Tibial artery (tissue), 4 donors: ENCODE measurements at places on chromosomes 4 and X.

DNA sequence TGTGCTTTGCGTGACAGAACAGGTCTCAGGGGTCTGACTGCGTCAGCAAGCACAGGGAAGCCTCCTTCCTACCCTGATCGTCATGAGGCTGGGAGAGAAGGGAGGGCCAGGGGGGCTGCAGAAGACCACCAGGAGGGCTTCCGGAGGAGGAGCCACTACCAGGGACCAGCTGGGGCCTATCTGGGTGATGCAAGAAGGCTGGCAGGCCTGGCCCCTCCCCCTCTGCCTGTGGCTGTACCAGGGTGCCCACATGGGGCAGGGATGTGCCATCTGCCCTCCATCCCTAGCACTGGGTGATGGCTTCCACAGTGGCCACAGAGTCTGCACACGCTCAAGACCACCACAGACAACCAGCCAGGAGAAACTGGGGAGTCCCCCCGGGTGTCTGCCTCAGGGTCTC lies 116.4 kb upstream of the NKX1-1 start:
- DNase-seq: no peak

- DNase-seq: no peak
These were observed 24.6 kb downstream of the PPP3CA start for GRCh38 chr4:101322743-101323142.

- no peak for DNase-seq
These were observed 71.1 kb downstream of the MAP9 start for GRCh38 chr4:155305619-155306018.

- no peak for DNase-seq
These were observed 6.7 kb downstream of the SPATA4 start for GRCh38 chr4:176188654-176189053.

- no peak for DNase-seq
These were observed 214.4 kb upstream of the PPP1R2C start for GRCh38 chrX:42992199-42992943.

DNA sequence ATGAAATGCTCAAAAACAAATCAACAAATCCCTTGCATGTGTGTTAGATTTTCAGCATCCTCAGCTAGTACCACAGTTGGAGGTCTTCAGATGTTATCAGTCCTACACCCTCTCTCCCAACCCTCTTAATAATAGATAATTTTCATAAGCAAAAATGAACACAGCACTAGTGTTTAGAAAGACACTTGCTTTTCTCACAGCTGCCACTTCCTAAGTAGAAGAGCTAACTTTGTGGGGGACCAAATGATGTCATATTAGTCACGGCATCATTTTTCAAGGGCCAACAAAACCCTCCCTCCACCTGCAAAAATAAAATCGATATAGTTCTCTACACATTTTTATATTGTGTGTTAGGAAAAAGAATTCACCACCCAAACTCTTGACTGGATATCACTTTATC lies 163.5 kb upstream of the GYPA start:
- DNase-seq: no peak

GRCh38 chrX:39247536-39247935 lies 446.3 kb downstream of the MID1IP1 start:
- no peak for DNase-seq

GRCh38 chrX:79182071-79182470 lies 37.6 kb downstream of the GPR174 start:
- no peak for DNase-seq

DNA sequence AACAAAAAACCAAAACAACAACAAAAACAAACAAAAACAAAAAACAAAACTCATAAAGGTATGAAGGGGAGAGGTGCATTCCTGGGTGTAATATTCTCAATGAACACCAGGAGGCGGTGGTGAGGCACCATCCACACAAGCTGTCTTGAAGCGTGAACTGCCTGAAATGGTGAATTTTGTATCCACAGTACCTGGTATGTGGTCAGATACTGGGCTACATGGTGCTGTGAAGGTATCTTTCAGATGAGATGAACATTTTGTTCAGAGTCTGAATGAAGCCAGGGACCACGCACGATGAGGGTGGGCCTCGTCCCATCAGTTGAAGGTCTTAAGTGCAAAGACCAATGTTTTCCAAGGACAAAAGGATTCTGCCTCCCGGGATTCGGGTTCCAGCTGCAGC lies 58.5 kb downstream of the ASMT start:
- DNase-seq: no peak

GRCh38 chr4:100108869-100109268 lies 81.4 kb downstream of the DDIT4L start:
- no peak for DNase-seq

DNA sequence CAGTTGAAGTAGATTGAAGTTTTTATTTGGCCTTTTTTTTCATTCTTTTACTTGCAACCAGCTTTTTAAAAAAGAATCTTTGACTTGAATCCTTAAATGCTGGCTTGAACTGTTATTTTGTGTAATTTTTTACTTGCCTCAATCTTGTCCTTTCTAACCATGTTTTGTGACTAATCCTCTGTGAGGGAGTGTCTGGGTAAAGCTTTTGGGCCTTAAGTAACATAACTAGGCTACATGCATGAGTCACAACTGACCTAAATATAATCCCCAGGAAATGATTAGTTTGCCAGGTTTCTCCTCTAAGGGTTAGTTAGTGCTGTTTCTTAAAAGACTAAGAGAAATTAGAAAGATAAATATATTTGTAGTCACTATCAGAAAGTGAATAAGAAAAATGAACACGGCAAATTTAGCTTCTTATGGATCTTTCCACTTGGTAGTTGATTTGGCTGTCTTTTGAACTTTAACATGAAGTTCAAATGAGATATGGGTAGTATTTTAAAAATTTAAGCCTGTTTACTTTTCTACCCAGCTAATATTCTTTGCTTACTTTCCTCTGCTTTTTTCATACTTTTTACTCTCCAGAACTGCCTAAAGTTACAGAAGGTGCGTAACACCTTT lies 13.0 kb downstream of the EXOC1 start:
- no peak for DNase-seq

DNA sequence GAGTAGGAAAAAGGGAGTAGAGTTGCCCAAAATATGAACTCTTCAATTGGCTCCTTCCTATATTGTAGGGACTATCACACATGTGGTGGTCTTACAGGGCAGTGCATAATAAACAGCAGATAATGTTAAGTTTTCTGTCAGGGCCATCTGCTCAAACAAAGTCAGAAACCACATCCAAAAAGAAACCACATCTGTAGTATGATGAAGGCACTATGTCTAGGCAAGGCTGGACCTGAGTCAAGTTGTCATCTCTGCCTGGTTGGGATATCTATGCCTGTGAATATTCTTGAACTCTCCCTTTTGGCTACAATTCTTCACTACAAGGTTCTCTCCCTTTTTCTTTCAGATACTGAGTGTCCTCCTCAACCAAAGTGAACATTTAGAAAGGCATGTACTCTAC lies 109.4 kb upstream of the C1GALT1C1 start:
- DNase-seq: no peak

DNA sequence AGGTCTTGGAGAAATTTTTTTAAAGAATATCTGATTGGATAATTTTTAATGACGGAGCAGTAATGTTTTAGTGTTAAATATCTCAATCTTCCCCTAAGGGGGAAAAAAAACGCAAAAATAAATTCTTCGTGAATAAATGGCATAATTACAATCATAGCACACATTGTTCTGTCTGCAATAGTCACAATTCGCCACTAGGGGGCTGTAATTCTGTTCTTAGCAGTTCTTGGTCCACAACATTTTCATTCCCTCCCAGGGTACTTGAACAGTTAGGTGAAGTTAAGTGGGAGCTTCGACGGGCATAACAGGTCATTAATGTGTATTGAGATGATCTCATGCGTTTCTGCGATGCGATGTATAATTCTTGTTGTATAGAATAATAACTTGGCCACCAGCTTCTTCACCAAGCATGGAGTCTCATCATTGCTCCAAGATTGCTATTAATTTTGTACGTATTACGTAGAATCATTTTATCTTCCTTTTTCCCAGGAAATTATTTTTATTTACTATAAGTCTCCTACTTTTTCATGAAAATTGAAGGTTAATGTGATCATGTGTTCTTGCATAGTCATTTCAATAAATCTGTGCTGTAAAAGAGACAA lies 27.2 kb downstream of the HTR2C start:
- DNase-seq: peak; percentile 22

DNA sequence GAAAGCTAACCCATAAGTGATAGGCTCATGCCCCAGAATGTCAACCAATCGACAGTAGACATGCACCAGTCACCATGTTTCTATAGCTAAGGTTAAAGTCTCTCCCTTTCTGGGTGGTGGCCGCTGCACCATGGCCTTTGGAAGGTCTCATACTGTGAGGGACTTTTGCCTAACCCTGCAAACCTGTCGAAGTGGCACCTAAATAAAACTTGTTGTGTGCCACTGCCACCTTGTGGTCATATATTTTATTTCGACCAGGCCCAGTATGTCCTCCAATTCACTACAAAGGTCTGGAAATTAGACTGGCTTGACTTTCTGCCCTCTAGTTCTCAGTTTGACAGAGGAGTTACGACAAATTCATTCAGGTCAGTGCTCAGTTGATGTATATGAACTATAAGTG lies 163.1 kb downstream of the SMARCA1 start:
- DNase-seq: peak; percentile 19

DNA sequence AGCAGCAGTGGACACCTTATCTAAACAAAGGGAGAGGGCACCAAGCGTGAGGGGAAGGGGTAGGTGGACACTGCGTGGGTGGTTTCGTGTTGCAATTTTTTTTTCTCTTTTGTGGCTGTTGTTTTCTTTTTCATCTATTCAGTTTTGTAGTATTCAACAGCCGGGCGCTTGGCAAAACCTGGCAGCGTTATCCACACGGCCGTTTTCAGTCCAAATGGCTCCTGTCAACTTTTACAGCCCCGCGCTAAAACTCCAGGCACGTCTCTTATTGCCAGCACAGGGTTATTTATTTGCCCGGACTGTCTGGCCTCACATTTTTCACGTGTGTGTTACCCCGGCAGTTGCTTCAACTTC lies 192.2 kb downstream of the BCOR start:
- no peak for DNase-seq

DNA sequence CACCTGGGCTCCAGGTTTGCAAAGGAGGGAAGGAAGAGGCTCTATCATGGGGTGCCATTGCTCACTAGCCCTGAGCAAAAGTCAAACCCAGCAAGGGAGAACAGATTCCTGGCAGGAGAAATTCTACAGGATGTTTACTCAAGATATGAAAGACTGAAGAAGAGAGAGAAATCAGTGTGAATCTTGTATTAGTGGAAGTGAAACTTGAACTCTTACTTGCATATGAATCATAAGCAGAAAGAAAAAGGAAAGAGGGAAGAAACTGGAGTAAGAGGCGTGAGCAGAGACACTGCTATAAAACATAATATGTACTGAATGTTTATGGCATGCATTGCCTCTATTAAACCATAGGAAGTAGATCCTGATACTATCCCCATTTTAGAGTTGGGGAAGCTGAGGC lies 60.9 kb downstream of the C4orf46 start:
- DNase-seq: no peak

- no peak for DNase-seq
These were observed 433.9 kb upstream of the CPEB2 start for GRCh38 chr4:14568351-14568750.

GRCh38 chr4:53656421-53656981 lies 65.2 kb upstream of the LNX1 start:
- DNase-seq: peak; percentile 61

- no peak for DNase-seq
These were observed 616.7 kb upstream of the PCDH7 start for GRCh38 chr4:30103455-30103854.

GRCh38 chr4:27315625-27316024 lies 455.0 kb downstream of the STIM2 start:
- no peak for DNase-seq

GRCh38 chr4:4991541-4992099 lies 27.6 kb downstream of the CYTL1 start:
- DNase-seq: no peak

DNA sequence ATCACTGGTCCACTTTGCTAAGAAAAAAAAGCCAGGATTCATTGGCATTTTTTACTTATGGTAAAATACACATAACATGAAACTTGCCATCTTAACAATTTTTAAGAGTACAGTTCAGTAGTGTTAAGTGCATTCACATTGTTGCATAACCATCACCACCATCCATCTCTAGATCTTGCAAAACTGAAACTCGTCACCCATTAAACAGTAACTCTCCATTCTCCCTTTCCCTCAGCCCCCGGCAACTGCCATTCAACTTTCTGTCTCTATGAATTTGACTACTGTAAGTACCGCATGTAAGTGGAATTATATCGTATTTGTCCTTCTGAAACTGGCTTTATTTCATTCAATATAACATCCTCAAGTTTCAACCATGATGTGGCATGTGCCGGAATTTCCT lies 56.3 kb upstream of the LNX1 start:
- DNase-seq: no peak
